ENCODE measurements at places on chromosomes 11 and 22. TPM values are rescaled to one million over a fixed set of nuclear protein-coding genes. Genes with fewer than 3 reads are reported as not detected.

Gene OR2AG2
- total RNA-seq, result 2.8 TPM

Gene CRYBB3
- not detected for total RNA-seq

DNA sequence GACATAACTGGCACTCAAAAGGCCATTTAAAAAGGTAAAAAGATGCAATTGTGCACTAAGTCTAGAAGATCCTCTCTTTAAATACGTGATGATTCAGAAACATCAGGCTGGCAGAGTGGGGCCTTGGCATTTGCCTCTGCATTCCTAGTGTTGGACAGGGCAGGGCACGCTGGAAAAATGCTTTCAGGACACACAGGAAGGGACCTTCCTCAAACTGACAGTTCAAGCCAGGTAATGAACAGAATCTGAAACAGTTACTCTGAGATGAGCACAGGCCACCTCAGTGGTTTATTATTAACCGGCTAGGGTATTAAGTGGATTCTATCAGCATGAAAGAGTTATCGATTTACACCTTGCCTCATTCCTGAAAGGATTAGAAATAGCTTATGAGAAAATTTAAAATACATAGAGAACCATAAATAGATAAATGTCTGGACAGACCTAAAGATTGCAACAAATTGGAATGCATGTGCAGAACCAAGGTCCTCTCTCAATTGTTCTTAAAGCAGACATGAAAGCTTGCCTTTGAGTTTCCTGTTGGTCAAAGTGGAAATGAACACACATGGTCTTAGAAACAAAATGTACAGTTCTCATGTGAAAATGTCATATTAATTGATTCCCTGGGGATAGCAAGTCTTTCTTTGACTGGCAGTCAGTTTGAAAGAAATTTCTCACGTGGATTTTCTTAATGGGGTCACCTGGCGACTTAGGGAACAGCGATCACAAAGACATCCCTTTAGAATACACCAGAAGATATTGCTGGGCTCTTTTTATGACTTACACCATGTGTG lies 21.5 kb upstream of the CSNK2A3 start:
- no peak for DNase-seq
- H3K27me3 ChIP-seq, result no peaks in the 10 kb centered on the region
- no peak overlapping the region for H3K4me3 ChIP-seq
- no peaks in the 10 kb centered on the region for H3K4me1 ChIP-seq
- H3K27ac ChIP-seq, result no peak overlapping the region

- no peaks in the 10 kb centered on the region for H3K36me3 ChIP-seq
- H3K27ac ChIP-seq, result no peak overlapping the region
- no peak for DNase-seq
- H3K4me3 ChIP-seq, result no peak overlapping the region
- H3K4me1 ChIP-seq, result no peaks in the 10 kb centered on the region
These were observed 784.4 kb downstream of the NTM start for GRCh38 chr11:132154781-132155180.
